ENCODE measurements at places on chromosomes 1 and 21.

DNA sequence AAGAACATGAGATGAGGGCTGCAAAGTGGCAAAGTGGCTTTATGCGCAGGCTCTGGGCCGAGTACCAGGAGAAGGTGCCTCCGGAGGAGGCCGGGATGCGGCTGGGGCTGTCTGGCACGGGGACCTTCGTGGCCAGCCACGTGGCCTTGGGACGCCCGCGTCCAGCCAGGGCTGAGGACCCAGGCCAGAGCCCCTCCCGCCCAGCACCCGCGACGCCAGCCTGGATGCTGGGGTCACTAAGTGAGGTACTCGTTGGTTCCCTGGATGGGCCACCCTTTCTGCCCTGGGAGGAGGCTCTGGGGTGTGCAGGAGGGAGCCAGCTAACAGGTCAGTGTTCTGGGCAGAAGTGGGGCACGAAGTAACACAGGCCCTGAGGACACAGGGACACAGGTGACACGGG is 12.6 kb downstream of the SCNN1D start:
- no peak for DNase-seq

- no peak for DNase-seq
These were observed 294.9 kb upstream of the DEPDC1 start for GRCh38 chr1:68791800-68792199.

DNA sequence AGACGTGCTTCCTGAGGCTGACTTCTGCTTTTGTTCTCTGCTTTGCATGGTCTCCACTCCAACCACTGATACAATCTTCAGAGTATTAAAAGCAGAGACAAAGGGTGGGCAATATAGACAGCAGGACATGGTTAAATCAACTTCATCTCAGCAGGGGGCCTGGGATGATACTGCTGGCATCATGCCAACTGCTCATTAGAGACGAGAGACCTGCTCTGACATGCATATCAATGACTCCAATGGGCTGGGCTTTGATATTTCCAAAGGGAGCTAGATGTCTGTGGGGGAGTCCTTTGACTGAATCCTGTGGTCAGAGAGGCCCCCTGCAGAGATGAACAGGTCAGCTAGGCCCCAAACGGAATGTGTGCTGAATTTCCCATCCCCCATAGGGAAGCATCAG is 106.6 kb downstream of the ACTL8 start:
- no peak for DNase-seq

DNA sequence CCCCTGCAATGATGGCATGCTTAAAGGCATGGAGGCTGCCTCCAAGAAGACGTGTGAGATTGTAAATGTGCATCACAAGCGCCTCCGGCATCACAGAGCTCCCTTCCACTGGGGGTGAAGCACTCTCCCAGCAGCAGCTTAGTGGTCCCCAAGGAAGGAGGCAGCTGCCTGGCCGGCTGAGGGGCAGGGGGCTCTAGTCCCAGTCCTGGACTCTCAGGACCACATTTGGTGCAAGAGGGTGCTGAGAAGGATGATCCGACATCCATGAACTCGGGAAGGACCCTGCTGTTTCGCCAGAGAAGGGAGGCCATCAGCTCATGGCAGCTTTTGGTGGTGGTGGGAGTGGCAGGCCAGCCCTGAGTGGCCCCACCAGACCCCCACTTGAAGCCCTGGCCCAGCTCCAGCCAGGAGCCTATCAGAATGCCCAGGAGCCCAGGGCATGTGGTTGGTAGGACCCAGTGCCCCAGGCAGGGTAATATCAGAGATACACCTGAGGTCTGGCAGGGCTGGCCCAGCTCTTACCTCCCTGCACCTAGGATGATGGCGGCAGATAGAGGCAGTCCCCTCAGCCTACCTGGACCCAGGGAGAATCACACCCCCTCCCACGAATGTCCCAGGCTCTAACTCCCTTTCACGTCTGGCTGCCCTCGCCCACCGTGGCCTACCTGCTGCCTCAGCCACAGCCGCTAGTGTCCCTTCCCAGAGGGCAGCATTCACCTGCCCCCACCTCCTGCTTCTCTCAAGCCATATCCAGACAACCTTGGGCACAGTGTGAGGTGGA is 2.4 kb upstream of the WNT9A start:
- DNase-seq = no peak

- no peak for DNase-seq
These were observed 70.4 kb upstream of the SSBP3 start for GRCh38 chr1:54476530-54477109.

DNA sequence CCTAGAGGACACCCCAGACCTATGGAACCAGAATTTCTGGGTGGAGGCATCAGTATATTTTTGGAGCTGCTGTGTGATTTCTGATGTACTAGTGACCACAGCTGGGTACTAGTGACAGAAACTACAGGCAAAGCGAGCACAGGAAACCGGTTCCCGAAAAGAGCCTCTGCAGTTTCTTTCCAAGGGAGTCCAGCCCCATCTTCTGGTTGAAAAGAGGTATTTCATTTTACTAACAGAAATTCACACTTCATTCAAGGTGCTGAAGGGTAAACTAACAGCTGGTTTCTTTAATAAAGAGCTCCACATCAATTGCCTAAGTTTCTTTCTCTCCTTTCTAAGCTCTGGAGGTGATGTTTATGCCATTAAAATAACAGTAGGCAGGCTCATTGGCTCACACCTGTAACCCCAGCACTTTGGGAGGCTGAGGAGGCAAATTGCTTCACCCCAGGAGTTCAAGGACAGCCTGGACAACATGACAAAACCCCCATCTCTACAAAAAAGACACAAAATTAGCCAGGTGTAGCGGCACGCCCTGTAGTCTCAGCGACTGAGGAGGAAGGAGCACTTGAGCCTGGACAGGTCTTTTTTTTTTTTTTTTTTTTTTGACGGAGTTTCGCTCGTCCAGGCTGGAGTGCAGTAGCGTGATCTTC is 22.0 kb downstream of the THAP3 start:
- DNase-seq = no peak

DNA sequence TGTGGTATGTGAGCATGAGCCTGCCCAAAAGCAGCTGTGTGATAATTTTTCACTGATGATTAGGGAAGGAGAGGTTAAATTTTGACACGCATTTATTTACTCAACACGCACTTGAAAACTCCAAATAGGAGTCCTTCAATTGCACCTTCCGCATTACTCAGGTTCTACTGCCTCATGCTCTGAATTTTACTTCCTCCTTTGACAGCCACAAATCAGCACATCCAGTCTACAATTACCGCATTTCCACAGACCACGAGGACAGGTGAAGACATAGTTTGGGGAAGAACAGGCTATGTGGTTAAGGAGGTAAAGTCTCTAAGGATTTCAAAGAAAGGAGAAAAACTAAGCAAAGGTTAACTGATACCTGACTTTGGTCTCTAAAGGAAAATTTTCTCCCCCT is 2.6 kb downstream of the CAPN8 start:
- DNase-seq = no peak

GRCh38 chr1:179251675-179252074 is 22.2 kb upstream of the ABL2 start:
- no peak for DNase-seq

- DNase-seq = no peak
These were observed 124.9 kb upstream of the KIAA1614 start for GRCh38 chr1:180787628-180788307.

GRCh38 chr1:58818976-58819375 is 35.1 kb upstream of the JUN start:
- DNase-seq = no peak

DNA sequence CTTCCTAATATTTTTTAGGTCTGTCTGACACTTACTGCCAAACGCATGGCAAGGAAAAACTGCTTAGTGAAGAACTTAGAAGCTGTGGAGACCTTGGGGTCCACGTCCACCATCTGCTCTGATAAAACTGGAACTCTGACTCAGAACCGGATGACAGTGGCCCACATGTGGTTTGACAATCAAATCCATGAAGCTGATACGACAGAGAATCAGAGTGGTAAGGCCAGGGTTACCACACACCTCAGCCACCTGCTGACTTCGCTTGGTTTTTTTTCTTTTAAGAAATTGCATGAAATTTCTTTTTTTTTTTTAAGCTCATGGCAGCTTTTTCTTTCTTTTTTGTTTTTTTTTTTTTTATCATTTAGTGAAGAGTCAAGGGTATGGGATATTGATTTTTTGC is 17.2 kb downstream of the ATP1A1 start:
- DNase-seq = no peak

GRCh38 chr1:12454406-12455391 is 163.3 kb downstream of the DHRS3 start:
- no peak for DNase-seq

DNA sequence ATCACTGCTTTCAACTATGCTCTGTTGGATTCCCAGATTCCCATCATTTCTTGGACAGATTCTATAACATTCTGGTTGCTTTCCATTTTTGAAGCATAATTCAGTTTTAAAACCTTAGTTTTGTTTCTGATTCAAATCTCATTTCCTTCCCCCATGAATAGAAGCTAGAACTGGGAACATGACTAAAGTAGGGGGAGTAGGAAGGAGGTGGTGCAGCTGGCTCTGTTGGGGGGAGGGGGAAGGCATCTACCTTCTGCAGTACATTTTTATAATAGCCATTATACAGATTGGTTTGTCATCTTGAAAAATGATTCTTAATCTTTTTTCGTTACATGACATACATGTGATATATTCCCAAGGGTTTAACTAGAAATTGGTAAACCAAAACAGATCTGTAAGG is 48.1 kb downstream of the SMG7 start:
- DNase-seq = no peak

- DNase-seq = no peak
These were observed 56.1 kb downstream of the SWT1 start for GRCh38 chr1:185213091-185213490.

DNA sequence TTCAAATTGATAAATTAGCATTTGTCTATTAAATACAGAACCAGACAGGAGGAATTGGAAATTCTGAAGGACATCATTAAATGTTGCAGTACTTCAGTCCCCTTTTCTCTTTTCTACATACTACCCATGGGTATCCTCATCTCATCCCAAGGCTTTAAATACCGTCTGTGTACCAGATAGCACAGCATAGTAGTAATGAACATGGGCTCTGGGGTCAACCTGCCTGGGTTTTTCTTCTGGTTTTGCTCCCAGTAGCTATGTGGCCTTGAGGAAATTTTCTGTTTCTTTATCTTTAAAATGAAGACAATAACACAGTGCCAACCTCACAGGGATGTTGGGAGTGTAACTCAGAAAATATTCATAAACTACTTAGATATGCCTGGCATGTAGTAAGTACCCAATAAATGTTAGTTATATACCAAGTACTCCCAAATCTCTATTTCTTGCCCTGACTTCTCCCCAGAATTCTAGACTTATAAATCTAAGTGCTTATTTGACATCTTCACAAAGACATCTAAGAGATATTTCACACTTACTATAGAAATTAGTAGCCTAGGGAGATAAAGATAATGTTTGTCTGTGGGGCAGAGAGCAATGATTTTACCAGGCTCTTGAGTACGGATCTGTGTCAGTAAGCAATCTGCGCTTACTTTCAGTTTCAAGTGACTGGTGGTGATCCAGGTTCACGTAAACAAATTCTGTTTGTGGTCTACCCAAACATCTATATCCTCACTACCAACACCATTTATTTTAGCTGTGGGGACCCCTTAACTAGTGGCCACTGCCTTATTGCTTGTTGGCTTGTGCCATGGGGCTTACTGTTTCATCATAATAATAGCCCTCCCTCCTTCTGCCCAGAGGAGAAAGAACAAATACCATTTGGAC is 37.3 kb downstream of the VANGL2 start:
- no peak for DNase-seq

GRCh38 chr1:16082283-16083038 is 9.0 kb upstream of the FAM131C start:
- DNase-seq = peak; percentile 24

GRCh38 chr1:227032396-227032795 is 92.3 kb downstream of the COQ8A start:
- no peak for DNase-seq

- no peak for DNase-seq
These were observed 82.8 kb upstream of the COL6A1 start for GRCh38 chr21:45898781-45899180.

GRCh38 chr1:206004826-206005225 is 1.6 kb upstream of the RAB7B start:
- no peak for DNase-seq

GRCh38 chr1:174301295-174302077 is 142.2 kb downstream of the RABGAP1L start:
- no peak for DNase-seq

DNA sequence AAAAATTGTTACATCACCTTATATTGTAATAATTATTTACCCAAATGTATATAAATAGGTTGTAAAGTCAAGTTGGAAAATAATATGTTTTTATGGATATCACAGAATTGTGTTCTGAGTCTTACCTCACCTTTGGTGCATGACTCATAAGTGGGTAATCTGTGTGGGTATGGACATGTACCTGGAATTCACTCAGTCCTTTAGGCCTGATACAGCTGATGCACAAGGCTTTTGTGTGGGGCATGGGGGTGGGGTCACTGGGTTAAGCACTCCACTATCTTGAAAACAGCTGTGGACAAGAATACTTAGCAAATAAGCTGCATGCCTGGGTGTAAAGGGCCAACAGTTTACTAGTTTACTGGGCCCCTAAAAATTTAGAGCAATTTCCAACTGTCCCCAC is 34.4 kb downstream of the INKA2 start:
- DNase-seq = no peak

DNA sequence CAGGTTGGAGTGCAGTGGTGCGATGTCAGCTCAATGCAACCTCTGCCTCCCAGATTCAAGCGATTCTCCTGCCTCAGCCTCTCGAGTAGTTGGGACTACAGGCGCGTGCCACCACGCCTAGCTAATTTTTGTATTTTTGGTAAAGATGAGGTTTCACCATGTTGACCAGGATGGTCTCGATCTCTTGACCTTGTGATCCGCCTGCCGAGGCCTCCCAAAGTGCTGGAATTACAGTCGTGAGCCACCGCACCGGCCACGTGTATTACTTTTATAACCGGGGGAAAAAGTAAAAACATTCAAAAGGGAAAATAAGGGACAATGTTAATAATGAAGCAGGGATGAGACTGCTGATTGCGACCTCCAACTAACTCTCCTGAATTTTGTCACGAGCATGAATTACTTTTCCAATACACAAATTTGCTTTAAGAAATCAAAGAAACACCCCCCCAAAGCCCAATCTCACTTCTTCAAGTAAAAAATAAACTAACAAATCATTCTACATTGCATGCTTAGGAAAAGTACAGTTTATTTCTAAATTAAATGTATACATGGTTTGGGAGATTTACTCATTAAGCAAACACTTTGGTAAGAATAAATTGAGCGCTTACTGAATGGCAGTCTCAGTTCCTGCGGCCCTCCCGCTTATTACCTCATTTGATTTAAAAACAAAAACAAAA is 521 bp upstream of the ZBED6 start:
- no peak for DNase-seq

- no peak for DNase-seq
These were observed 10.2 kb upstream of the LYPLAL1 start for GRCh38 chr1:219163401-219163954.

DNA sequence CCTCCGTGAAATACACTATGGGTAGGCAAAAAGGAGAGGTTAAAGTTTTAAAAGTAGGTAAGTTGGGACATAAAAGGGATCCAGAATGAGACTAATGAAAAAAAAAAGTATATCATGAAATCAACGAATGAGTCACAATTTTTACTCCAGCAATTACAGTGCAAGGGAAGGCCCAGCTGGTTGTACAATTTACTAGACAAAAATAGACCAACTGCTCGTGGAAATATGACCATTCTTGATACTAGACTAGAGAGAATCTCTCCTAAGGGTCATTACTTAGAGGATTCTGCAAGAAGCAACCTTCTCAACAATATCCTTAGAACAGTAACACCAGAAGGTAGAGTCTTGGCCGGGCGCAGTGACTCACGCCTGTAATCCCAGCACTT is 55.1 kb upstream of the EFHD2 start:
- DNase-seq = no peak

All from stimulated activated CD8-positive, alpha-beta memory T cell treated with anti-CD3 and anti-CD28 coated beads, Interleukin-12 subunit alpha, Interleukin-12 subunit beta, amount 100 ng/mL, for 4 hours (primary cell).